D721Med (cell line): ENCODE measurements at places on chromosomes 6 and 20.

DNA sequence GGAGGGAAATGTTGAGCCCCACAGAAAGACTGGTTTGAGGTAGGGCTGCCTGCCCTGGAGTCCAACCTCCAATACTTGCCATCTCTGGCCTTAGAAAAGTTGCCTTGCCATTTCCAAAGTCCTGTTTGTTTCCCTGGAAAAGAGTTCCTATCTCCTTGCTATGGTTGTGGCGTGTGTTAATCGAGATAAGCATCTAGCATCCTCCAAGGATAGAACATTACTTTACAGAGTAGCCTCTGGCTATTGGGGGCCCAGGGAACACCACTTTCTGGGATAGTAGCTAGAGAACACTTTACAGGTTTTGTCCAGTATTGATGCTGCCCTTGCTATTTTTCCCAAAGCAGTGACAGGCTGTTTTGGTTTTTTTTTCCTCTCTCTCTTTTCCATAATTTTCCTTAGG, 57.4 kb upstream of the SASH1 start:
- DNase-seq: no peak

DNA sequence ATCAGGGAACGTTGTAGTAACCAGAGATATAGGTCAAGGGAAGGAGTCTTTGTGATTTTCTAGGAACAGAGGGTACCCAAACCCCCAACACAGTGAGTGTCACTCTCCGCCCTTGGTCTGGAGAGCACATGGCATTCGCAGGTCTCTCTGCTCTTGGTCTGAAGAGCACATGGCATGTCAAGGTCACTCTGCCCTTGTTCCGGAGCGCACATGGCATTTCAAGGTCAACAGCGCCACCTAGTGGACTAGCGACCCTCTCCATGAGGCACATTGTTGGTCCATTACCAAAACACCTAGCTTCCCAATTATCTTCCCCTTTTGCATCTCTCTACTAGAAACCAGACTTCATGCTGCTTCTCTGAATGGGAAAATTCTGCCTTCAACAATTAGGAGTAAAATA, 260.0 kb downstream of the C6orf118 start:
- no peak for DNase-seq

DNA sequence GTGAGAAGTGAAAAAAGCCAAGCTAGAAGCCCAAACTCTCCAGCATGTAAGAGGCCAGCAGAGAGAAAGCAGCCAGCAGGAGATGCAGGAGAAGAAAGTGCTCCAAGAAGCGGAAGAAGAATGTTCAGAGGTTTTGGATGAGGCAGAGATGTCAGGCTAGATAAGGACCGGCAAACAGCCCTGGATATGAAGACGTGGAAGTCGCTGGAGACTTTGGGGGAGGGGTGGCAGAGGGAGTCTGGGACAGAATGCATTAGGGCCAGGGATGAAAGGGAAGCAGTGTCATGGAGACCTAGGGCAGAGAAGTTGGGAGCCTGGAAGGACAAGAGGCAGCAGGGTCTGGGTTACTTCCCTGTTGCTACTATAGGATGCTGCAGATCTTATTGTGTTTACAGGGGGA, 5.3 kb upstream of the SCUBE3 start:
- DNase-seq: no peak

- DNase-seq: no peak
Observed at GRCh38 chr6:47729457-47729856, 31.1 kb downstream of the ADGRF4 start.

GRCh38 chr6:159125014-159125609, 44.1 kb upstream of the FNDC1 start:
- no peak for DNase-seq

DNA sequence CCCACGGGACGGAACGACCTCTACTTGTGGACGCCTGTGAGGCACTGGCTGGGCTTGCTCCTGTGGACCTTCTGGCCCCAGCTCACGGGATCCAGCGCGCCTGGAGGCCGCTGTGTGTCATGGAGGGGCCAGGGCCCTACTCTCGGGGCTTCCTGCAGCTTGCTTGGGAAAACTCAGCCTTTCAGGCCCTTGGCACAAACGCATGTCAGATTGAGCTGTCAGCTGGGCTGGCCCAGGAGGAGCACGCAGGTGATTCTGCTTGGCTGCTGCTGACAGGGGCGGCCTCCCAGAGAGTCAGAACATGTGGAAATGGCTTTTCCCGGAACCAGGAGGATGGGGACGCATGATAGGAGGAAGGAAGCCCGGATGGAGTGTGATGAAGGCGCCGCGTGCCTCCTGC, 39.7 kb downstream of the TMEM181 start:
- DNase-seq: no peak

GRCh38 chr20:33689973-33690372, 3.8 kb upstream of the E2F1 start:
- DNase-seq: no peak

- DNase-seq: no peak
Observed at GRCh38 chr6:72857791-72858585, 236.1 kb downstream of the KCNQ5 start.

DNA sequence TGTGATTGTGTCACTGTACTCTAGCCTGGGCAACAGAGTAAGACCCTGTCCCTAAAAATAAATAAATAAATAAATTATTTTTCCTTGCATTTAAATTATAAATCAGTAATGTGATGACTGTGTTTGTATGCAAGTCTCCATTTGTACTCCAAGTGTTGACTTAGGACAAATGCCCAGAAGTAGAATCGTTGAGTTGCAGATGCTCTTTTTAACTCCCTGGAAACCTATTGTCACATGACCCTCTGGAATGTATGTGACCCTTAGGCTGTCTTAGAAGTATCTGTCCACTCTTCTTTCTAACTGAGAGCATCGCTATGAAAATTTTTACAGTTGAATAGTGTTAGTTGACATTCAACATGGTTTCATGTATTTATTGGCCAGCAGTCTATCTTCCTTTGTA, 18.8 kb downstream of the OR2A4 start:
- DNase-seq: no peak

DNA sequence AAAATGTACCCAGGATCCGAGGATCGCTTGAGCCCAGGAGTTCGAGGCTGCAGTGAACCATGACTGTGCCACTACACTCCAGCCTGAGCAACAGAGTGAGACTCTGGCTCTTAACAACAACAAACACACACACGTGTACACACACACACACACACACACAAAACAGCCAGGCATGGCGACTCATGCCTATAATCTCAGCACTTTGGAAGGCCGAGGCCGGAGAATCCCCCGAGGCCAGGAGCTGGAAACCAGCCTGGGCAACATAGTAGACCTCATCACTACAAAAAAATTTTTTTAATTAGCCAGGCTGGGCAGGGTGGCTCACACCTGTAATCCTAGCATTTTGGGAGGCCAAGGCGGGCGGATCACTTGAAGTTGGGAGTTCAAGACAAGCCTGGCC, 23.3 kb upstream of the ARFGEF2 start:
- DNase-seq: no peak

DNA sequence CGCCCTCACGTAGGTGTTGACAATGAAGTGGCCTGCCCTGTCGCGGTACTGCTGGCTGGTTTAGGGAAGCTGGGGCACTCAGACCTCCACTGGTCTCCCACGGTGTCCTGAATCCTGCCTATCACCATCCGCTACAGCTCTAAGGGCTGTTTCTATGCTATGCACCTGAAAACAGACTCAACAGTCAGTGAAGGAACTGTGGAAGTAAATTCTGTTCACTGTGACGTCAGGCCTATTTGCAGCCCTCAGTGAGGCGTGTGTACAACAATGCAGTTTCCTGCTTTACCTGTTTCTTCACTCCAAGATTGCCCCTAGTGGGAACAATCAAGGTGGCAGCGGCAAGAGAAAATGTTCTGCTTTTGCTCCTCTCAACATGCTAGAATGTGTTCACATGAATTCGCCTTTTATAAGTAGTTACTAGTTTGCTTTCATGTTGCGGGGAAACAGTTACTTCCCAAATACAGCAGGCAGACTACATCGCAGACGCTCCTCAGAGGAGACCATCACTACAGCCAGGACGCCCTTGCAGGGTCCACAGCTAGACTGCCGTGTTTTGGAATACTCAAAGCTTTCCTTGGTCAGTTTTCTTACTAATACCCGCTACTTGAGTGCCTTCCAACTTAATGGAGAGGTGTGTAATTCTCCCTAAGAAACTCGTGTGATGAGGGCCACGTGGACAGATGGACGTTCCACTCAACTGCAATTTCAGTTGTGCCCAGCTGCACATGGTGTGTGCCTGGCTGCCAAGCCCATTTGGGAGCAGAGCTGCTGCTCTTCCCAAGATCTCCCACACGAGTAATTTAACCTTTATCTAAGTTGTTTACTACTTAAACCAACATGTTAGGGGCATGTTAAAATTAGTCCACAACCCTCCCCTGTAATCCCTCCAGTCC, 25.4 kb downstream of the DIDO1 start:
- DNase-seq: no peak

GRCh38 chr6:109799129-109799528, 108.0 kb downstream of the FIG4 start:
- DNase-seq: no peak

- DNase-seq: no peak
Observed at GRCh38 chr6:131443014-131443413, 130.0 kb upstream of the ARG1 start.

- no peak for DNase-seq
Observed at GRCh38 chr6:97842521-97842920, 559.5 kb upstream of the MMS22L start.

GRCh38 chr20:35232575-35232974, 6.1 kb downstream of the MMP24 start:
- no peak for DNase-seq

GRCh38 chr20:32988008-32988407, 16.2 kb downstream of the SUN5 start:
- DNase-seq: no peak

DNA sequence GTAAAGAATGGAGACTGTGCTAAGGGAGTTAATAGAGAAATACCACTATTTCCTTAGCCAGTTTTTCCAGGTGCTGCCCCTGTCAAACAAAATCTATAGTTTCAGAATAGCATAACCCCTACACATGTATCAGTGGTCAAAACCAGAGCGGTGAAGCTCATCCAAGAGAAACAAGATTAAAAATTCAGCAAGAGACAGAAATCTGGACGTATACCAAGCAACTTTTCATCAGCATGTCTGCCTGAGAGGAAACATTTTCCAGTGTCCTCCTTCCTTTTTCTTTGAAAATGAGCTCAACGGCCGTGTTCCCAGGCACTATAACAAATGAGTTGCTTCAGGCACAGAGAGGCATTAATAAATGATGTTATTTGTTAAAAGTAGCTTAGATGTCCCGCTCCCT, 416.5 kb downstream of the BCKDHB start:
- DNase-seq: no peak

DNA sequence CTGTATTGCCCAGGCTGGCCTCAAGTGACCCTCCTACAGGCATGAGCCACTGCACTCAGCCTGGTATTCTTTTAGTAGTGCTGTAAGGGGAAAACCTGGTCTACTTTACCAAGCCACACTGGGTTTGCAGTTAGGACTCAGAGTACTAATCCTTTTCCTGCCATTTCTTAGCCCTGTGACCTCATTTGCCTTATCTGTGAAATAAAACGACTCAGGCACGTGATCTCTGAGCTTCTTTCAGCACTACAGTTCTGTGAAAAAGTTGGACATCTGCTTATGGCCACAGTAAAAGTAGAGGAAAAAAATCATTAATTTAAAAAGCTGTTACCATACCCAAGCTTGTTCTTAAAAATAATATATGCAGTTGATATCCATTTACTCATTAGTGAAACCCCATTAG, 1007.5 kb downstream of the KIF16B start:
- DNase-seq: no peak

- no peak for DNase-seq
Observed at GRCh38 chr20:46638134-46638897, 12.9 kb downstream of the SLC13A3 start.

- no peak for DNase-seq
Observed at GRCh38 chr6:12203001-12203400, 87.2 kb upstream of the EDN1 start.

GRCh38 chr6:28897369-28897745, 26.4 kb downstream of the TRIM27 start:
- no peak for DNase-seq

GRCh38 chr20:10076126-10077080, 41.6 kb downstream of the ANKEF1 start:
- DNase-seq: no peak

- peak; percentile 81 for DNase-seq
Observed at GRCh38 chr20:44738813-44739477, 6.7 kb upstream of the KCNK15 start.

GRCh38 chr6:45001663-45002062, 326.5 kb upstream of the RUNX2 start:
- DNase-seq: no peak

DNA sequence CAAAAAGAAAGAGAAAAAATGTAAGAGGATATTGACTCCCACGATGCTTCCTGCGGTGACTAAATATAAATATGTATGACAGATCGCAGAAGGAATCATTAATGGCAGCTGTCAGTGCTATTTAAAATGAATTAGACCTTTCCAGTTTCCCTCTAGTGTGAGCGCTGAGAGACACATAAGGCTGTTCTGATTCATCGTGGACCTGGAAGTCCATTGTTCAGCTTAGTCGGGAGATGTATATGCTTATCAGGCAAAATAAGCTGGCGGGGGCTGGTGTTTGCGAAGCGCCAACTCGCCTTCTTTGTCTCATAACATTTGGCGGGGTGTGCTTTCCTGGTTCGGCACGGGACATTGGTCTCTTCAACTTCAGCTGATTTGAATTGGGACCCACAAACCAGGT, 95.4 kb downstream of the CDH4 start:
- DNase-seq: no peak

- DNase-seq: no peak
Observed at GRCh38 chr6:83466328-83466727, 35.5 kb upstream of the ME1 start.

DNA sequence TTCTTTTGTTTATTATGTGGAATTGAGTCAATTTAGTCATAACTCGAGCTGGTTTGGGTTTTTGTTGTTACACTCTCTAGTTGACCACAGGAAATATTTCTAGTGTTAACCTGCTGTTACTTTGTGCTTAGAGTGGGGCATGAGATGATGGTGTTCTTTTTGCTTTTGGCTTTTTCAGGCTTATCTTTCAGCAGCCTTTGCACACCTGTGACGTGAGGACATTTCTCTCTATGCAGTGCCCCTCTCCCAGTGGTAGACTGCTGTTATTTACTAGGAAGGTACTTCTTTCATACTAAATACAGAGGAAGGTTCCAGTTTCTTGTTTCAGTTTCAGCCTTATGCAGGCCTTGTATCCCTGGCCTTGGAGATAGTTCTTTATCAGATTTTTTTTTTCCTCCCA, 766.8 kb upstream of the MAN1A1 start:
- no peak for DNase-seq

- DNase-seq: no peak
Observed at GRCh38 chr6:45697605-45698004, 318.1 kb downstream of the CLIC5 start.

DNA sequence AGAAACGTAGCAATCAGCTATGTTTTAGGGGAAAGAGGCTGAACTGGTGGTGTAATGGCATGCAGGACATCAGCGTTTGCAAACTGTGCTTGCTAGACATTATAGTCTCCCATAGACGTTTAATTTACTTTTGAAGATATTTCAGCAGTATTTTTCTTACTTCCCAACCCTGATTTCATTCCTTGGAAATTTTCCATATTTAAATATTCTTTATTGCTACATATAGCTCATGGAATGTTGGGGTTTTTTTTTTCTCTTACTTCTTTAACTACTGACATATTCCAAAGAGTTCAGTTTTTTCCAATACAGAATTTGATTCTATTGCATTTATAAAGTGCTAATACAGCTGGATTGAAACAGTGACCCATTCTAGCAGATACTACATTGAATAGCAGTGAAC, 694.4 kb upstream of the CITED2 start:
- no peak for DNase-seq
